ENCODE measurements at places on chromosomes 7 and 10. TPM values are rescaled to one million over a fixed set of nuclear protein-coding genes. Genes with fewer than 3 reads are reported as not detected.

GRCh38 chr7:78496096-78496630, 697.6 kb downstream of the PHTF2 start:
- no peak for DNase-seq

GRCh38 chr7:138543739-138544138, 83.7 kb downstream of the TRIM24 start:
- DNase-seq: no peak

GRCh38 chr10:110629680-110630191, 14.4 kb upstream of the RBM20 start:
- DNase-seq: no peak

DNA sequence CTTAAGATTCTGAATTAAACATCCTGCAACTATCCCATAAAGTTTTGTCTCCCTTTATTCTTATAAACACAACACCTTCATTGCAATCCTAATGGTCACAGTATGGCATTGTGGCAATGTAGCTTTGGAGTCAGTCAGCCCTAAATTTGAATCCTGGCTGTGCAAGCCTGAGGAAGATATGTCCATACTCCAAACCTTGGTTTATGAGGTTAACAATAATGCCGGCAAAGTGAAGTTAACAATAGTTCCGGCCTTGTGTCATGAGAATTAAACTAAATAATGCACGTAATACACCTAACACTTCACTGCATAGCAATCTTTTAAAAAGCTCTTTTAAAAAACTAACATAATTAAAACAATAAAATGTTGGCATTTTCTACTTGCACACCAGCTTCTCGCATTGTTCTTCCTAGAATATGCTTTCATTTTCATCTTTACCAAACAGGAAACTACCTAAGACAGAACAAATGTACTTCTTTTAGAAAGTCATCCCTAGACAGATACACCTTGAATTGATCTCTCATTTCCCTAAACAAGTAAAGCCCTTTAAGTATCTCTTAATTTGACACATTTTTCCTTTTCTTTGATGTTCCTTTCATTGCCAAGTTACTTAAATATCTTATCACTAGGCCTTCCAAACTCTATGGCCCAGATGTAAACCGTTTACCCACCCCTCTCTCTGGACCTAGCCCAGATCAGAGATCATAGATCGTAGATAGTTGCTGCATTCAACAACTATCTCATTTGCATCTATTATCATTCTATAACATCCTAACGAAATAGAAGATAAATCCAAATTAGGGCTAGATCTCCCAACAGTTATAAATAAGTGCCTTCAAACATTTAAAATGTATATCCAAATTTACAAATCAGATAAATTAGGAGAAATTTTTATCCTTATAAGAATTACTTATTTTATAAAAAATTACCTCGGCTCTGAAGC, 66.7 kb downstream of the CREB3L2 start:
- no peak for DNase-seq

DNA sequence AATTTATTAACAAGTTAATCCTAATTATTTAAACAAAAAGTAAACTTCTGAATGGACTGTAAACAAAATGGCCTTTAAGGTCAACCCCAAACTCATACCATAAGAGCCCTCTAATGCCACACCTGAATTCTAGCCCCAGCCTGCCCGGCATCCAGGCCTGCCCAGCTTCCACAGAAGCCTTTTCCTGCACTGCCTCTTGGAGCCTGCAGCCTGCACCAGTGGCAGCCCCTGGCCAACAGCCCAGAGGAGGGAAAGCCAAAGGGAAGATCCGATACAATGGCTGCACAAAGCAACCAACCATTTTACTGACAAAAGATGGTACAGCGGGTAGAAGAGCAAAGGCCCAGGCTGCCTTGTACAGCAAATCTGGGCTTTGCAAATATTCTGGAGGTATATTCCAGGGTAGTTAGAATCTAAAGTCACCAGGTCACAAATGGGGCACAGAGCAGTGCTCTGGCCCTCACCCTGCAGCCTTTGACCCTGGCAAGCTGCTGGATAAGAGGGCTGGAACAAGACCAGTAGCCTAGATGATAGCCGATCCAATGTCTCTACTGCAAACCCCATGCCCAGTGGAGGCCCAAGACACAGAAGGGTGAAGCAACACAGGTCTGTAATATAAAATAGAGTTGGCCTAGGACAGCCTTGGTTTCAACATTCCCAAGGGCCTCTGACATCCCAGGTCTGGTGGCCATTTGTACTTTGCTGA, 12.5 kb upstream of the CH25H start:
- DNase-seq: no peak

DNA sequence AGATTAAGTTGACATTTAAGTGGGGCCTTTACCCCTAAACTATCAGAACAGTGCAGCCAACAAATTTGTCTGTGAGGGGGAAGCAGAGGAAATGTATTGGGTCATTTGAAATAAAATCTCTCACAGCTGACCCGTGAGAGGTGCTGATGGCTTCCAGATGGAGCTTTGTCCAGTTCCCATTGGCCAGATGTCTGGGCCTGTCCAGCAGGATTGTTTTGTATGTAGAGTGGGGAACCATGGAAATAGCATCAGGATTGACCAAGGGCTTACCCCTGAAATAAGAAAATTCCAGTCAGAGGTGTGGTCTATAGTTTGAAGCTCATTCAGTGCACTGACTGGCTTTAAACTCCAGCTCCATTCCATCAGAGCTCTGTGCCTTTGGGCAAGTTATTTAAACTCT, 50.6 kb downstream of the INHBA start:
- DNase-seq: no peak

DNA sequence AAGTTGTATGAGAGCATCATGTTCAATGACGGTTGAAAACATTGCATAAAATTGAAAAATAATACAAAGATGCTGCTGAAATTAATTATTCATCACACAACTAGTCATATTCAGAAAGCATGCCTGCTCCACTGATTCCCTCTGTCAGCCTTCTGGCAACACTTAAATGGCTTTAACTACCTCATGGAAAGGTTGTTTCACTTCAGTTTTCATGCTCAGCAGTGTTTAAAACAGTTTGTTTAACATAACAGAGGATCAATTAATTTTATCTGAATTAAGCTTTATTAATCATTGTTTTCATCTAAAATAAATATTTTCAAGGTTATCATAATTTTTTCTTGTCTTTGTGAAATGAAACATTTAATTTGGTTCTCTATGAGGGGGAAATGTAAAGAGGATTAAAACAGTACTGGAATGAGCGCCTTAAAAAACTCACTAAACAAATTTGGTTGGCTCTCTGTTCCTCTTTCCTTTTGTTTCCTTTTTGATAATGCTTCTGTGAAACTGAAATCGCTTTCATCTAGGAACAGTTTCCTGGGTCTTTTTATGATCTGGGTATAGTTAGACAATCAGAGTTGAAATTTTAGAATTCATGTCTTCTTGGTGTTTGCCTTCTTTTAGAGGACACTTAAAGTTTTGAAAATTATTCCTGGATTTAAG, 427.4 kb downstream of the SH2D4B start:
- no peak for DNase-seq

GRCh38 chr10:48934672-48935501, 4.8 kb downstream of the LRRC18 start:
- DNase-seq: no peak

GRCh38 chr10:36117231-36117630, 475.1 kb upstream of the FZD8 start:
- DNase-seq: no peak

GRCh38 chr10:34526758-34527730, 288.1 kb downstream of the PARD3 start:
- DNase-seq: no peak

- DNase-seq: no peak
Measured at GRCh38 chr10:112913255-112913654, 36.8 kb upstream of the TCF7L2 start.

GRCh38 chr7:22066522-22066921, 120.8 kb upstream of the CDCA7L start:
- no peak for DNase-seq

DNA sequence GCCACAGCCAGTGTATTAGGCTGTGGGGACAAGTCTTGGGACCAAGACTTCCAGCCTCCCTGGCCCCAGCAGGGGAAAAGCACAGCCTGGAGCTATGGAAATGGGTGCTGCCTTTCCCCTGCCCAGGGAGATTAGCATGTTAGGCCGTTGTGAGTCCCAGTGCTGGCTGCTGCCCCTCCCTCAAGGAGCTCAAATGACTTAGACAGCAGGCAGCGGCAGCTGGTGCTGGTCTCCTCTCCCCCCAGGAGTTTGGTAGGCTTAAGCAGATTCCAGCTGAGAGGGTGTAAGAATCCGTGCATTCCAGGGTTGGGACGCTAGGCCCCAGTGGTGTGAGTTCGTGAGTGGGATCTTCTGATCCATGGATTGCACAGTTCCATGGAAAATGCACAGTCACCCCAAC, 301.5 kb upstream of the PHF14 start:
- DNase-seq: no peak

- no peak for DNase-seq
Measured at GRCh38 chr10:103550229-103550628, 56.7 kb downstream of the NEURL1 start.

DNA sequence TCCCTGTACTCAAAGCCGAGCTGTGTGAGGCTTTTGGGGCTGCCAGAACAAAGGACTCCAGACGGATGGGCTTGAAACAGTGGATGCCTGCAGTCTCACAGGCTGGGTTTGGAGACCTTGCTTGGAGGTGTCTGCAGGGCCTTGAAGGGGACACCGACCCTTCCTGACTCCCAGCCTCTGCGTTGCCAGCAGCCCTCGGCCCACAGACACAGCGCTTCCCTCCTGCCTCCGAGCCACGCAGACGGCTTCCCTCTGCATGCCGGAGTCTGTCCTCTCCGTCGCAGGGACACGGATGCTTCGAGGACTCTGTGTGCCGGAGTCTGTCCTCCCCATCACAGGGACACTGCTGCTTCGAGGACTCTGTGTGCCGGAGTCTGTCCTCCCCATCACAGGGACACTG, 524.7 kb downstream of the DNAJB6 start:
- DNase-seq: no peak

- DNase-seq: no peak
Measured at GRCh38 chr7:49579408-49579807, 194.0 kb upstream of the VWC2 start.

- DNase-seq: no peak
Measured at GRCh38 chr10:52740913-52741675, 31.5 kb downstream of the MBL2 start.

GRCh38 chr7:22864301-22864700, 41.7 kb upstream of the TOMM7 start:
- DNase-seq: no peak

DNA sequence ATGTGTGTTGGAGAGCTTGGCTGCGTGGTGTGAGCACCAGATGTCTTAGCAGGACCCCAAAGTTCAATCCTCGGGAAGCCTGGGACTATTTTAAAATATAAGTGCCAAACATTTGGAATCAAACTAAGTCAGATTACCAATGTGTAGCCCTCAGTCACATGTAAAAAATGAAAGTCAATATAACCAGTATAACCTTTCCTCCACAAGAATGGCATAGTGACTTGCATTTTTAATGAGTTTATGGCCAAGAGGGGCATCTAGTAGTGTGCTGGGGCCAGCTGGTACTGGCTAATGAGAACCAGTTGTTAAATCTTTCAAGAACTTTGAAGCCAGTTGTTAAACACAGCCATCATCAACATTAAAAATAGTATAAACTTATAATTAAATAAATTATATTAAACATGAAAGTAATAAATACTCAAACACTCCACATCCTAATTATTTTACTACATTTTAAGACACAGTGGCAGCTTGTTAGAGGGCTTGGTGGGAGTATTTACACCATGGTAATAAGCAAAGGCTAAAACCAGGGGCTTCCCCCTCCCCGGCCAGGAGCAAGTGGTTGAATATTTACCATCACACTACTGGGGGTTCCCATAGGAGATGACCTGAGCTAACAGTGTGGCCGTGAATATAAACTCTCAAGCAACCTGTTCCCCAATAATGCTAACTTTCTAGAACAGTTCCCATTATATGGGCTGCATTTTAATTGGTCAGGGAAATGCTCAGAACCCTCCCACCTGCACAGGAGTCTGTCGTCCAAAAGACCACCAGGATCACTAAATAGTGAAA, 7.9 kb upstream of the FAM170B start:
- DNase-seq: no peak

- no peak for DNase-seq
Measured at GRCh38 chr10:71611131-71611530, 108.4 kb downstream of the C10orf105 start.

DNA sequence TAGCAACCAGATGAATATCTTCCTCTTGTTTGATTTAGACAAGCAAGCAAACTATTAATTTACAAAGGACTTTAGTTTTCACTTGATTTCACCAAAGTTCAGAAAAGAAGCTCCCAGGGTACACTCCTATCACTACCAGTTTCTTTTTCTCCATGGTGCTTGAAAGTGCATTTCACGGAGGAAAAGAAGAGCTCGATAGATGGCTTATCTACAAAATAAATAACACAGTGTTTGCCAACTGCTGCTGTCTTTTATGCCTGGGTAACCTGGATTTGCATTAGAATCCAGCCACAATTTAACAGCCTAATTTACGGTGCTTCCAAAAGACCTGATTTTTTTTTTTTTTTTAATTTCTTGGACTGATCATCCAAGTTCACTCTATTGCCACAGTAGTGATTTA, 275.7 kb downstream of the GPR37 start:
- DNase-seq: no peak

DNA sequence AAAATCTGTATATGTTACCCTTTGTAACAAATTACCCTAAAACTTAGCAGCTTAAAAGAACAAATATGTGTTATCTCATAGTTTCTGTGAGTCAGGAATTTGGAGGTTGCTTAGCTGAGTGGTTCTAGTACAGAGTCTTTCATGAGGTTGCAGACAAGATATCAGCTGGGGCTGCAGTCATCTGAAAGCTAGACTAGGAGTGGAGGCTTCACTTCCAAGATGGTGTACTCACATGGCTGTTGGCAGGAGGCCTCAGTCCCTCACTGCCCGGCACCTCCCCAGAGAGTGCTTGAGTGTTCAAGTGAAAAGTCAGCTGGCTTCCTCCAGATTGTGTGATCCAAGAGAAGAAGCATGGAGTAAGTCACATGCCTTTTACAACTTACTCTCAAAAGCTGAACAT, 16.9 kb upstream of the GGCT start:
- no peak for DNase-seq

GRCh38 chr10:5943536-5943935, 33.8 kb downstream of the IL15RA start:
- DNase-seq: no peak

- DNase-seq: no peak
Measured at GRCh38 chr10:22245567-22245966, 27.8 kb upstream of the EBLN1 start.

GRCh38 chr7:25716421-25716820, 435.6 kb upstream of the NFE2L3 start:
- DNase-seq: no peak

The VPS37D gene
- total RNA-seq: 0.24 TPM

The HDAC9 gene
- total RNA-seq: 149 TPM

The HMX2 gene
- 0.13 TPM for total RNA-seq

The PRSS1 gene
- not detected for total RNA-seq

The FAM25G gene
- total RNA-seq: not detected

The DDX50 gene
- total RNA-seq: 41.7 TPM

The CCDC3 gene
- 0.07 TPM for total RNA-seq

The ITGB1 gene
- 87.4 TPM for total RNA-seq

The SFXN2 gene
- total RNA-seq: 22.1 TPM

The PDSS1 gene
- 9.0 TPM for total RNA-seq

The INTS1 gene
- 97.6 TPM for total RNA-seq

The SLC18A3 gene
- total RNA-seq: not detected

The RET gene
- total RNA-seq: 0.05 TPM

The PTPN20 gene
- 2.1 TPM for total RNA-seq
